ENCODE measurements at places on chromosomes 7 and 10.

- DNase-seq: no peak
These were observed 175.6 kb upstream of the PHF14 start for GRCh38 chr7:10798044-10798443.

- DNase-seq: peak; percentile 50
These were observed 98.3 kb upstream of the KCNIP2 start for GRCh38 chr10:101941871-101942270.

GRCh38 chr7:149880638-149881311 lies 7.0 kb downstream of the ATP6V0E2 start:
- no peak for DNase-seq

GRCh38 chr7:94643771-94644545 lies 12.0 kb downstream of the SGCE start:
- DNase-seq: peak; percentile 20

DNA sequence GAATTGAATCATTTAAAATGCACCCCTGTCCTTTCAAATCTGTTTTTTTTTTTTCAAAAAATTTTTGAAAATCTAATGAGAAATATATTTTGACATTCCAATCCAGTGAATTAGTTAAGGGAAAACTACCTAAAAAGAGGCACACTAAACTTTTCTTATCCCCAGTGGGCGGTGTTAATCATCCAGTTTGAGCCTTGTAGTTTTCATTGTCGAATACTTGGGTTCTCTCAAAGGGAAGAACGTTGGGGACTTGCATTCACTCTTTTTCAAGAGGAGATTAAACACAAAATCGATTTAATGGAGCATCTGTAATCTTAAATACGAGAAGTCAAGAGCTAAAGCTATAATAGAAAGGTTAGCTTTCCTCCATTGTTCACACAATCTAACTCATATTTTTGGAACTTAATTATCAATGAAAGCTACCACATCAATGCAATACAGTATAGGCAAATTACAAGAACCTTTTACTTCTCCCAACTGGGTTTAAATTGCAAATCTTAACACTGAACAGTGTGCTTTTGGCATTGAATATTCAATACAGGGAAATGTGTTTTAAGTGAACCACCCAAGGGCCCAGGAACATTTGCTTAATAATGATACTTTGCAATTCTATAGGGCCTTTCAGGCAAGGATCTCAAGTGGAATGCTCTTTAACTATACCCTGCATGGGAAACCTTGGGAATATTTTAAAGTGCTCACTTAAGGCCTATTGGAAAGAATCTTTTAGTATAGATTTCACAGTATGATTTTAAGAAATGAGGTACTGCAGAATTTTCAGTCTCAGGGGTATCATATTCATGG lies 13.1 kb upstream of the SP8 start:
- no peak for DNase-seq

DNA sequence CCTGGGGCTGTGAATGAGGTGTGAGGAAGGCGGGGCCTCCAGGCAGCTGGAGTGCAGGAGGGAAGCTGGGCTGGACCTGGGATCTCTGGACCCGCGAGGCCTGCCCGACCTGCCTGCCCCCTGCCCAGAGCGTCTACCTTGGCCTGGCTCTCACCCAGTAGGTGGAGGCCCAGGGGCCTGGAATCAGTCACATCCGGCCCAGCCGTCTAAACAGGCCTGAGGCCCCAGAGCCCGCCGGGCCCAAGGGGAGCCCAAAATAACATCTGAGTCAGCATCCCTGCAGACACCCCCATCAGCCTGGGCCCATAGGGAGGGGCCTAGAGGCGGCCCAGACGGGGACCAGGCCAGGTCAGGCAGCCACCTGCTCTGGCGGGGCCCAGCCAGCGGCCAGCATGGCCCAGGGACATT lies 15.1 kb upstream of the ELN start:
- peak; percentile 67 for DNase-seq

DNA sequence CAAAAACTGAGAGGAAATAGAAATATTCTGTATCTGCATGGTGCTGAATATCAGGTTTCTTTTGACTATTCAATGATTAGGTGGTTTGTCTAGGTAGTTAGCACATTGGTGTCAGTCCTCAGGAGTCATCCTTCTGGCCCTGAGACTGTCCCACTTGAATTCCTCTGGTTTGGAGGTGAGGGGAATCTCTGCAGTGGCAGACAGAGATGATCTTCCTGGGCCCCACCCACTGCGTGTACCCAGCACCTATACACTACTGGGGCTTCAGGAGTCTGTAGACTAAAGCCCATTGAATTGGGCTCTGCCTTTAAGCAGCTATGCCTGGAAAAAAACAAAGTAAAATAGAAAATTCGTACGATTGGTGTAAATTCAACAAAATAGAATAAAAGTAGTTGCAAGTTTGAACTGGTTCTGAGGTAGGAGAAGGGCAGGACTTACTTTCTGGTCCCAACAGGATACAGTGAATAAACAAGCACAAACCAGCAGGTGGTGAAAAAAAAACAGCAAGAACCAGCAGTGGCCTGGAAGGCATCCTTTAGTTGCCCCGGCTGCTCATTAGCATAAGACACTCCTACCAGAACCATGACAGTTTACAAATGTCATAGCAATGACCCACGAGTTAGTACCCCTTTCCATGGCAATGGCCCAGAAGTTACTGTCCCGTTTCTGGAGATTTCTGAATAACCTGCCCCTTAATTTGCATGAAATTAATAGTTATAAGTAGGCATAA lies 1.7 kb downstream of the LIPM start:
- no peak for DNase-seq

GRCh38 chr10:113119801-113120200 lies 169.8 kb downstream of the TCF7L2 start:
- no peak for DNase-seq

All from fibroblast of skin of right biceps (primary cell).